Activated CD4-positive, CD25-positive, alpha-beta regulatory T cell treated with anti-CD3 and anti-CD28 coated beads, Interleukin-2, amount 50 U/mL, for 72 hours (primary cell): ENCODE measurements at places on chromosomes 3 and 15.

DNA sequence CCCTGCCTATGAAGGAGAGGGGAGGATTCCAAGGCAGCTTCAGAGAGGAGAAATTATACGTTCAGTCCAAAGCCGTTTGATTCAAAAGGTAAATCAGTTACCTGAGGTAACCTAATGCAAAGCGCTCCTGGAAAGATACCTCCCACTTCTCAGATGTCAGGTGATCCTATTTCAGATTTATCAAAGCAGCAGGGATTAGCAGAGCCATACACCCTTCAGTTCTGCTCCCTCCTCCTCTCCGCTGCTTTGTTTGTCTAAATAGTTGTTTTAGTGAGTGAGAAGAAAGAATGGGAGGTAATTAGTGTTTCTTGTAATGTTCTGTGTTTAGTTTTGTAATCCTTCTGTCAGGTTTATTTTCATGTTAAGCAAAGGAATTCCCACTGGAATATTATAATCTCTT lies 81.1 kb downstream of the SOX14 start:
- DNase-seq: no peak

GRCh38 chr3:63405882-63406281 lies 127.8 kb downstream of the SYNPR start:
- DNase-seq: no peak

- DNase-seq: no peak
Observed at GRCh38 chr3:56593455-56594158, 36.6 kb downstream of the CCDC66 start.

DNA sequence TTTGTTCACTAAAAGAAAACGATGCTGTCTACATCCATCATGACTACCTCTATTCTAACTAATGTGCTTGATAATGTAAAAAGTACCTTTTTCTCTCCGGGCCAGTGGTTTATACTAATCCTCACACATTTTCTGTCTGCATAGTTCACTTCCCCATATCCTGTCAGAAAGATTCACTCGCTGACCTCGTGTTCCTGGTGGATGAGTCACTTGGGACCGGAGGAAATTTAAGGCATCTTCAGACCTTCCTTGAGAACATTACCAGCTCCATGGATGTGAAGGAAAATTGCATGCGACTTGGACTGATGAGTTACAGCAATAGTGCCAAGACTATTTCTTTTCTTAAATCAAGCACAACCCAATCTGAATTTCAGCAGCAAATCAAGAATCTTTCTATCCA lies 33.8 kb downstream of the COL6A5 start:
- no peak for DNase-seq

GRCh38 chr15:65085207-65085753 lies 8.7 kb downstream of the KBTBD13 start:
- no peak for DNase-seq

DNA sequence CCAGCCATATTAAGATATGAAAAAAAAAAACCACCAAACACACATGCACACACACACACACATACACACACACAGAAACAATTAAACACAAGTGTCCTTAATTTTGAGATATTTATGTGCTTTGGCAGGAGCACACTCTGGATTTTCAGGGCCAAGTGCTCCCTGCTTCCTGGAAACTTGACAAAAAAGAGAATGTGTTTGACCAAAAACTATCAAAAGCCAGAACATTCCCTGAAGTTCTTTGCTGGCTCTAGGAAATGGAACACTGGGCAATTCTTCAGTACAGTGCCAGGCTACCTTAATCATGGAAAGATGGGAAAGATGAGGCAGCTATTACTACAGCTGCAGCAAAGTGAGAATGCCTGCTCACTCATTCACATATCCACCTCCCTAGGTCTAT lies 44.6 kb downstream of the P3H2 start:
- no peak for DNase-seq

- no peak for DNase-seq
Observed at GRCh38 chr3:66817951-66818557, 180.1 kb upstream of the KBTBD8 start.

DNA sequence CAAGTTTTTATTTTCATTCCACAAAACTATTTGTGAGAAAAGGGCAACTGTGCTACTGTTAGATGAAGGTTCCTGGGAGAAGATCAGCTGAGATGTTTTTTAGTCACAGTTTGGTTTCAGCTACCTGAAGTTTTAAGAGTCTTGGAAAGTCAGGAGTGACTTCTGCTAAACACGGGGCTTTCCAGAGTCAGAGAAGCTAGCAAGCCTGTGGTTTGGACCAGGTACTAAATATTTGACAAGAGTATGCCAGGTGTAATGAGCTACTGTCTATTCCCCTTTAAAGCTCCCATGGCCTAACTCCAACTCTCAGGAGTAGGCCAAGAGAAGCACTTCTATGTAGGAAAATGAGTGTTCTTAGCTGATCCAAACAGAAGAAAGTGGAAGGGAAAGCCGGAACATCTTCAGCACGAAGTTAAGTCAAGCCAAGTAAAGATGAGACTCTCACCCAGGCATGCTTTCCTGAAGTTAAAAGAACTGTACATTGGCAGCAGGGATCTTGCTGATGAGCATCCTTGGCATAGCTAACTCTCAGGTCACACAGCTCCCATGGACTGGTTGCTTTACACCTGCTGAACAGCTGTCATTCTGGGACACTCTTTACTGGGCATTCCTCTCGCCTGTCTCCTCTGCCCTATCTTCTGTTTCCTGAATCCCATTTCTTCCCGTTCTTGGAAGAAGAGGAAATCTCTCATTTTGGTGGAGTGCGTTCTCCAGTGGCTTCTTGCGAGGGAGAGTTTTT lies 22.5 kb downstream of the TM4SF18 start:
- DNase-seq: no peak

GRCh38 chr3:193825617-193826016 lies 232.6 kb downstream of the OPA1 start:
- no peak for DNase-seq

GRCh38 chr15:78200276-78200930 lies 34.0 kb downstream of the ACSBG1 start:
- DNase-seq: peak; percentile 26

- DNase-seq: no peak
Observed at GRCh38 chr3:160312014-160312624, 86.9 kb downstream of the C3orf80 start.

GRCh38 chr15:74421302-74422245 lies 12.2 kb downstream of the SEMA7A start:
- DNase-seq: no peak

DNA sequence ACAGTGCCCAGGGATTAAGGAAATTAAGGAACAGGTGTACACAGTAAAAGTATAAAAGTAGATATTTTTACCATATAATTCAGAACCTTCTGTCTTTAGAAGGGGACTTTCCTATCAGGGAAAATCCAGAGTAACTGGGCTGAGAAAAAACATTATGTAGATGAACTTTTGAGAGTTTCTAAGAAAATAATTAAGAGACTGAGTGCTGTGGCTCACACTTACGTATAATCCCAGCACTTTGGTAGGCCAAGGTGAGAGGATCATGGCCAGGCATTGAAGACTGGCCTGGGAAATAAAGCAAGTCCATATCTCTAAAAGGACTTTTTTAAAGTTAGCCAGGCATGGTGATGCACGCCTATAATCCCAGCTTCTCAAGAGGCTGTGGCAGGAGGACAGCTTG lies 1021.8 kb downstream of the FHIT start:
- no peak for DNase-seq

GRCh38 chr3:5149306-5149880 lies 27.3 kb downstream of the ARL8B start:
- DNase-seq: no peak

DNA sequence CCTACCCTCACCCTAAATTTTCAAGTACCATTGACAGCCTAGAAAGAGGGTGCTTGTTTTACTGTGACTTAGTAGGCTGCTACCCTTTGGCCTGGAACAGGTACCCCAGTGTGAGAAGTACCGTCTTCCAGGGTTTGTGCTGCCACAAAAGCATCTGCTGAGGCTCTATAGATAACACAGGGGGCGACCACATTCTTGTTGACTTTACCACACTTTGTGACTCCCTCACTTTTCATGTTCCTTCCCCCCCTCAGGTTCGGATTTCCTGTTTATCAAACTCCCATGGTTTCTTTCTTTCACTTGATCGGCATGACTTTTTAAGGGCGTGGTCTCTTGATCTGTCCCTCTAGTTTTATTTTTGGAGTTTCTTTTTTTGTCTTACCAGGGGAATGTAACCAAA lies 23.5 kb downstream of the EXOG start:
- DNase-seq: no peak

- no peak for DNase-seq
Observed at GRCh38 chr3:104556372-104557078, 810.2 kb upstream of the ALCAM start.

GRCh38 chr3:140540262-140540661 lies 137.6 kb upstream of the TRIM42 start:
- DNase-seq: no peak
